NCI-H1105 (cell line): ENCODE measurements at places on chromosomes 6 and 20.
A peak's percentile ranks its signal among the peaks of the same experiment; 100 is the strongest.

DNA sequence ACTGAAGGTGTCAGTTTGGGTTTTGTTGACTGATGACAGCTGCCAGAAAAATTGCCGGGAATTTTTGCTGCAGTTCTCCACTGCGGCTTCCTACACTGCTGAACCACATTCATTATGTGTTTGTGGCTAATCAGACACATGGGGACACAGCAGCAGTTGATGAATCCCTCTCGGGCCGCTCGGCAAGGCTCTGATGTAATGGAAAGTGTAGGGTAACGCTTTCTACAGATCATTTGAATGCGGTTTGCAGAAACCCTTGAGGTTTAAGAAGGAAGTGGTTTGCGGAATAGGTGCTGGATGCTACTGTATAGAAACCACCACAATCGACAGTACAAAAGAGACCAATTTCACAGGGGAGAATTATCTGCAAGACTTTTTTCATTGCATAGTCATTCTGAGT, 138.7 kb upstream of the SASH1 start:
- no peak for DNase-seq

GRCh38 chr20:59120491-59120890, 43.1 kb upstream of the ZNF831 start:
- DNase-seq: no peak

GRCh38 chr6:149586149-149586548, 20.0 kb downstream of the GINM1 start:
- no peak for DNase-seq

DNA sequence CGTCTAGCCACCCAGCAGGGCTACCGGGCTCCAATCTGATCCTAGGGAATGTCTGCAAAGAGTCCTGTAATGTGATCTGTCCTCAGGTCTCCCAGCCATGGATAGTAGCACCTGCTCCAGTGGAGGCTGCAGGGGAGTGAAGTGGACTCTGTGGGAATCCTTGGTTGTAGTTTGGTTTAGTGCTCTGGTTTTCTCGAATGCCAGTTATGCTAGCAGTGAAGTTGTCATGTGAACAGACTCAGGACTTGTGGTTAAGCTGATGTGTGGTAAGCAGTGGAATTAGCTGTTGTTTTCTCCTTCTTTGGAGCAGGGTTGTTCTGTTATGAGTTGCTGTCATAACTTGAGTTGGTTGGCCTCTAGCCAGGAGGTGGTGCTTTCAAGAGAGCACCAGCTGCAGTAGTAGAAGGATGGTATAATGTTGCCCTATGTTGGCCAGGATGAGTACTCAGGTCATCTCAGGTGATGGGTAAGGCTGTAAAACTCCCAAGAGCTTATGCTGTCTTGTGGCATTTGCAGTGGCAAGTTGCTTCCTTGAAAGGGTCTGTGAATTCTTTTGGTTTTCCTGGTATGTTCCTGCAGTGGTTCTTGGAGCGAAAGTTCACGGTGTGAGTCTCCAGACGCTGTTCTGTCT, 390.2 kb downstream of the UTRN start:
- DNase-seq: peak; percentile 52

- DNase-seq: no peak
Observed at GRCh38 chr20:40896814-40897700, 131.6 kb upstream of the TOP1 start.

- no peak for DNase-seq
Observed at GRCh38 chr6:126335210-126335609, 4.7 kb upstream of the CENPW start.
